Left renal pelvis (tissue), 4 donors: ENCODE measurements at places on chromosomes 5 and 9. TPM values are rescaled to one million over a fixed set of nuclear protein-coding genes. Genes with fewer than 3 reads are reported as not detected.

- DNase-seq = no peak
These were observed 339.6 kb upstream of the ITGA1 start for GRCh38 chr5:52448111-52448510.

GRCh38 chr5:145500710-145501109 lies 334.4 kb downstream of the PRELID2 start:
- peak; percentile 23 for DNase-seq

DNA sequence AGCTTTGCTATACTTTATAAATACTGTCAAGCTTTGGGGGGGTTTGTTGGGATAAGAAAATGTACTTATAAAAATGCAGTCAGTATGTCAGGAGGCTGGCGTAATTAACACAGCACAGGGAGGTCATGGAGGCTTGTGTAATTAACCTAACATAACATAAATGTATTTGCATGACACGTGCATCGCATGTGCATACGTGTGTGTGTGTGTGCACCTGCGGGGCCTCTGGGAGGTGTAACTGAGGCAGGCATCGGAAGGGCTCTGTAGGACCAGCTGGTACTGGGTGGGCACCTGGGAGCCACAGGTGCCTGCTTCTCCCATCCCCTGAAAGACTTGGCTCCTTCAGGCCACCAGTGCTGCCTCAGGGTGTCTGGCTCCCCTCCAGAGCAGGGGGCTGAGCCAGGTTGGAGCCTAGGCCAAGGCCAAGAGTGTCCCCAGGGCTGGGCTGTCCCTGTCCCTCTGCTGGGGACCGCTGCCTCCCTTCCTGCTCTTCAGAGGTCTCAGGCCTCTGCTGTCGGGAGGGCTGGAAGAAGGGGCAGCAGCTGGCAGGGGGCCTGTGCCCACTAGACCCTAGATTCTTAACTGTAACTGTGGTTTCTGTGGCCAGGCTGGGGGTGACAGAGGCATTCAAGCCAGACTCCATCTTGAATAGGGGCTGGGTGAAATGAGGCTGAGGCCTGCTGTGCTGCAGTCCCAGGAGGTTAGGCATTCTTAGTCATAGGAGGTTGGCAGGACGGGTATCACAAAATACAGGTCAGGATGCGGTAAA lies 9.0 kb downstream of the FCN2 start:
- no peak for DNase-seq

GRCh38 chr5:141913560-141914198 lies 10.0 kb upstream of the DELE1 start:
- DNase-seq = peak; percentile 21

DNA sequence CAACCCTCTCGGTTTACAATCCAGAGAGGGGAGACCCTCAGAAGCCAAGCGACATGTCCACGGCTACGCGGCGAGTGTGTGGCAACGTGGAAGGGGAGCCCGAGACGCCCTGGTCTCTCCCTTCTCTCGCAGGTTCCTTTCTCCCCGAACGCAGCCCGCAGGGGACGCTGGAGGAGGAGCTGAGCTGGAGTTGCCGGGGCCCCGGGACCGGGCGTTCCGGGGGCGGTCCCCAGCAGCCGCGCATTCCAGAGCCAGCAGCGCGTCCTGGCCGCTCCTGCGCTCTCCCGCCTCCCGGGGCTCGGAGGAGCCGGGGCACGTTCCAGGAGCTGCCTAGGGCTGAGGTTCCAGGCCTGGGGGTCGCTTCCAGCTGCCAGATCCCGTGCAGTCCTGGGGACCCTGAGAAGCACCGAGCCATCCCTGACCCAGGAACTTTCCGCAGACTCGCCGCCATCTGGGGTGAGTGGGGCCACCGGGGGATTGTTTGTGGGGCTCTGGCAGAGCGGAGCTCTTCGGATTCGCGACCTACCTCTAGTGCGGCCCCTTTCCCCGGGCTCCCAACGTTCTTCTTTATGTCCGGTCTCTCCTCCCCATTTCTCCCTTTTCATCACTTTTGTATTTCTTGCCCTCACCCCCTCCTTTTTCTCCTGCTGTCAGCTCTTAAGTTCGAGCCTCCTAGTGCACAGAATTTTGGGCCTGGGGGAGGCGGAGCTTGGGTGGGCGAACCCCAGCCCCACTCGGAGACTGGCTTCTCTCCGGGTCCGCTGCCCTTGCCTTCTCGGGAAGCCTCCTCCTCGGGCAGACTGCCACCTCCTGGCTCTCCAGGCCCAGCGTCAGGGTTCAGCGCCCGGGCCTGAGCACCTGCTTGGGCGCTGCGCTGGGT lies at the start of gene SMIM3:
SMIM3 (plus strand) TSS at position 241 of the 880 bp plus-strand sequence. CDS start 16,684 bp downstream, outside the sequence.
- no peak for DNase-seq

The GMCL2 gene
- polyA plus RNA-seq = not detected

The CBY3 gene
- 0.29 TPM for polyA plus RNA-seq

GRCh38 chr5:172984244-172984953 lies 828 bp downstream of the ATP6V0E1 start:
- DNase-seq = peak; percentile 61

The ZNF454 gene
- polyA plus RNA-seq = 5.8 TPM

The MCIDAS gene
- 1.0 TPM for polyA plus RNA-seq

GRCh38 chr5:41908374-41909079 lies 4.4 kb downstream of the RIMOC1 start:
- no peak for DNase-seq

DNA sequence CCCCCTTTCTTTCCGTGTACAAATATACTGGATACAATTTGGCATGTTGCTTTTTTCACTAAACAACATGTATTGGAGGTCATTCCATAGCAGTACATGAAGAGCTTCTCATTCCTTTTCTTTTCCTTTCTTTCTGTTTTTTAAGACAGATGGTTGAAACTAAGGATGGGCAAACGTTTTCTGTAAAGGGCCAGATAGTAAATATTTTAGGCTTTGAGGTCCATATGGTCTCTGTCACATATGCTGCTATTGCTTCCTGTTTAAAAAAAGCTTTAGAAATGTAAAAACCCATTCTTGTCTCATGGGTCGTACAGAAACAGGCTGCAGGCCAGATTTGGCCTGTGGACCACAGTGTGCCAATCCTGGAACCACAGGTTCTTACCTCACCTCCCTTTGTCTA lies 160.1 kb downstream of the ACER2 start:
- DNase-seq = no peak

GRCh38 chr9:82234160-82234943 lies 245.8 kb downstream of the SPATA31D1 start:
- DNase-seq = no peak

The CER1 gene
- polyA plus RNA-seq = not detected

The PITX1 gene
- polyA plus RNA-seq = not detected

DNA sequence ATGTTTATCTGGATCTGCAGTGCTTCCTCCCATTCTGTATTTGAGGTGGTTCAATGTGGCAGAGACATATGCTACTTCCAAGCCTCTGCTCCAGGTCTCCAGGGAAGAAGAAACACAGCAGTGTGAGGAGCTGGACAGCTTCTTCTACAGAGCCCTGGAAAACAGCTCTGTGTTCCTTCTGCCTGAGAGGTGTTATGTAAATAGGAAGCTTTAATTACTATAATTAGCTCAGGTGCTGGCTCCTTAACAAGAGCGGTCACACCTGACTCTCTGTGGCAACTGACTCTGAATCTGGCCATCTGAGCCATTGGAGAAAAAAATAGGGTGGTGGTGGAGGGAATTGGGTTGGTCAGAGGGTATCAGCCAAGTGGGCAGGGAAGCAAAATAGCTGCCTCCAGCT lies 332.4 kb upstream of the BRINP1 start:
- no peak for DNase-seq

GRCh38 chr9:13053504-13053903 lies 226.0 kb downstream of the MPDZ start:
- DNase-seq = no peak

The ADAMTS12 gene
- polyA plus RNA-seq = 16.1 TPM

GRCh38 chr9:4102078-4102477 lies 197.8 kb downstream of the GLIS3 start:
- DNase-seq = no peak

The PAX5 gene
- 0.20 TPM for polyA plus RNA-seq

The CARD6 gene
- 3.4 TPM for polyA plus RNA-seq

- DNase-seq = no peak
These were observed 182.5 kb upstream of the NR3C1 start for GRCh38 chr5:143585970-143586369.

GRCh38 chr9:69455311-69455710 lies 130.3 kb downstream of the ENTREP1 start:
- DNase-seq = no peak

DNA sequence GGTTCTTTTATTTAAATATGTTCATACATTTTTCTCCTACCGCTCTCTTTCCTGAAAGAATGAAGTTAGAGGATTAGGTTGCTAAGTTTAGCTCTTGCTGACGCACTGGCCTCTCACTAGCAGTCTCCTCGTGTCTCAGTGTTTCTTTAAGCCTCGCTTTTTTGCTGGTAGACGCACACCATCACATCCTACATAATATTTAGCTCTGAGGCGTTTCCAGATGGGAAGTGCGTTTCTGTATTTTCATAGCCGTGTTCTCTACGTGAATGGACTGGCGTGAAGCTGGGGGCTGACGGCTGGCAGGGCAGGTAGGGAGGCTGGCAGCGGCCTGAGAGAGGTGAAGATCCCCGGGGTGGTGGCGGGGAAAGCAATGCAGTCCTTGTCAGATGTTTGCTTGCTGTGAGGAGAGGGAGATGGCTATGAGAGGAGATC lies 79.2 kb upstream of the SPRY4 start:
- no peak for DNase-seq

- DNase-seq = no peak
These were observed 324.0 kb downstream of the NDUFS4 start for GRCh38 chr5:53884417-53884816.

DNA sequence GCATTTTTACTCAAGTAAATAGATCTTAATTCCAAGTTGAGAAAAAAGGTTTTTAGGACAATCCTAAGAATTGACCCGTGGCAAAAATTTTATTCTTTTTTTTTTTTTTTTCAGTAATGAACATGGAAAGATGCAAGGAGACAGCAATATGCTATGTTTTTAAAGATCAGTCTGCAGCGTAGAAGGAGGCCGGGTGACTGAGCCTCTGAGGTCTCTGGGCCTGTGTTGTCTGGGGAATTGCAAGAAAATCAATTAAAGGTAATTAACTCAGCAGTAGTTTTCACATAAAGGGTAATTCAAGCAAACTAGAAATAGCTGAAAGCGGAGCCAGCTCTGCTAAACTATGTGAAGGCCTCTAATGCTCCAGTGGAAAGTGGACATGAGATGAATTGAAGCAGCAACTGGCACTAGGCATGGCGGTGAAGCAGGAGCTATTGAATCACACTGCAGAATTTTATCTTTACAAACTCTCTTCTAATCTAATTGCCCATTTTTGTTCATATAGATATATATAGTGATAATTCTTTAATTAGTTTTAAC lies 285.2 kb upstream of the ITGA1 start:
- DNase-seq = no peak

The ODF2 gene
- polyA plus RNA-seq = 29.8 TPM

DNA sequence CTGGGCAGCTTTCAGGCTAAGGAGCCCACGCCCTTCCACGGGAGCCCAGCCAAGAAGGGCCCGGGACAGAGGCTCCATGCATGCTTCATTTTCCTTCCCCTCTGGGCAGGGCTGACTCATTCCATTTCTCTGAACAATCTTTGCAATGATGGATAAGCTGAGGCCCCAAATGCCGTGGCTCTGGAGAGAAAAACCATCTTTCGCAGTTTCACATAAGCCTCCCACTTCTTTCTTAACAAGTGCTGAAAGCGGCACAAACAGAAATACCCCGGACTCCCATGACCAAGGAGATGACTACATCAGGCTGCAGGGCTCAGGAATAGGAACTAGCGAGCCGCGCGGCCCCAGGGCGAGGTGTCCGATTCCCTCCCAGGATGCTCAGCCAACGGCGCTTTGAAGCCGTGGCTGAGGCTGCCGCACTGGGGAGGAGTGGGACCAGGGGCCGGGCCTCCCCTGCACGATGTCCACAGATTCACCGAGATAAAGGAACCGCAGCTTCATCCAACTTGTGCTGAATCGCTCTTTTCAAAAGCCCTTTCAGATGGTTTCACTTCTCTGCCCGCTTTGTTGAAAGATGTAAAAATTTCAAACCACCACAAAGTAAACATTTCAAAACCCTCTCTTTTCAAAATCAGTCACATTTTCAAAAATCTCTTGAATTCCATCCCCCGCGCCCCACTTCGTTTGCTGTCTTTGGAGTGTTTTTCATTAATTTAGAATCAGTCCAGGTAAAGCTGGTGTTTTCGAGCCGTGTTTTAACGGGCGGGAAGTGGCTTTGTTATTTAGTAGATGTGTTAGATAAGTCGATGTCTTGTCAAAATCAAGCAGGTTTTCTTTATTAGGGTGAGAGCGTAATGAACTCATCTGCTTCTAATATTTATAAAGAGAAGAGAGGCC lies 96.5 kb upstream of the LMX1B start:
- DNase-seq = no peak

- no peak for DNase-seq
These were observed 8.9 kb upstream of the MYO10 start for GRCh38 chr5:16944816-16945562.

DNA sequence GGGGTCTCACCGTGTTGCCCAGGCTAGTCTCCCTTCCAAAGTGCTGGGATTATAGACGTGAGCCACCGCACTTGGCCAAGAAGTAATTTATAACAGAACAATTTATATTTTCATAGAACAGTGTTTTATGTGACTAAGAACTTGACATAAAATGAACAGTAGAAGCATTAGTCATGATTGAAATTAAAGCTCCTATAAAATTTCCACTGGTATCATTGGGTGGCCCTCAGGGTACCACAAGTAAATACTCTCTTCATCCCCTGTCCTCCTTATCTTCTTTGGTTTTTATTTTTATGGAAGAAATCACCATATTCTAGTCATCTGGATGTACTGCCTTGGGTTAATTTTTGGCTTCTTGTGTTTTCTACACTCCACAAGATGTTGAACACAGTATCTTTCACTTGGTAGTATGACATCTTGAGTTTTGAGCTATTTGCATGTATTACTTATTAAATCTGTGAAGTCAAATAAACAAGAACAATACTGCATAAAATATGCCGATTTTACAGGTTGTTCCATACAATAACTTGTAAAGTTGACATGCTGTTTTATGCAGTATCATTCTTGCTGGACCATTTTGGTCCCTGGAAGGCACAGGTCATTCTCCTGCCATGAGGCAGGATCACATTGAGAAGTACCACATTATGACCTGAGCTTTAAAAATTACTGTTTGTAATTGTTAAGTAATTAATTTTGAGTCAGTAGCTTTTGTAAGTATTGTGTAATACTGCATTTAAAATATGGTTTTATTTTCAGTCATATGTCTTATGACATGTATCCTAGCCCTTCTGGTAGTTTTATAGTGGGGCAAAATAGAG lies 24.4 kb downstream of the LMNB1 start:
- DNase-seq = no peak

GRCh38 chr9:132594412-132594811 lies 12.0 kb downstream of the BARHL1 start:
- no peak for DNase-seq

- DNase-seq = no peak
These were observed 15.0 kb downstream of the GALNT10 start for GRCh38 chr5:154205441-154206117.

The NR2F1 gene
- 235 TPM for polyA plus RNA-seq
